SIG-M5 (cell line): ENCODE measurements at places on chromosomes 5 and 9.

DNA sequence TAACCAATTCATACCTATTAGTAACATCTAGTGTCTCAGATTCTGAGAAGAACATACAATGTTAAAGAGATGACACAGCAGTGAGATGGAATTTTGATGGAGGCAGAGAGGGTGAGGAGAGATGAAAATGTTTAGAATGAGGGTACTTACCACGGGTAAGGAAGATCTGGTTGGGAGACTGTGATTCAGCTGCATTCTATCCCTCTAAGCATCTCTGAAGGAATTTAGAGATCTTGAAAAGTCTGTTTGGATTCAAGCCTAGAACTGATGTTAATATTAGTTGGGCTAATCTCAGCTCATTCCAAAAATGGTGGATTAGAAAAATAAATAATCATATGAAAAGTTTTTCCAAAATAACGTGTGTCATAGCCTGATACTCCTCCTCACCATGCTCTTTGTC is 191.5 kb upstream of the CLINT1 start:
- DNase-seq, result no peak

GRCh38 chr9:112065806-112066606 is 109.1 kb downstream of the SUSD1 start:
- DNase-seq, result no peak

DNA sequence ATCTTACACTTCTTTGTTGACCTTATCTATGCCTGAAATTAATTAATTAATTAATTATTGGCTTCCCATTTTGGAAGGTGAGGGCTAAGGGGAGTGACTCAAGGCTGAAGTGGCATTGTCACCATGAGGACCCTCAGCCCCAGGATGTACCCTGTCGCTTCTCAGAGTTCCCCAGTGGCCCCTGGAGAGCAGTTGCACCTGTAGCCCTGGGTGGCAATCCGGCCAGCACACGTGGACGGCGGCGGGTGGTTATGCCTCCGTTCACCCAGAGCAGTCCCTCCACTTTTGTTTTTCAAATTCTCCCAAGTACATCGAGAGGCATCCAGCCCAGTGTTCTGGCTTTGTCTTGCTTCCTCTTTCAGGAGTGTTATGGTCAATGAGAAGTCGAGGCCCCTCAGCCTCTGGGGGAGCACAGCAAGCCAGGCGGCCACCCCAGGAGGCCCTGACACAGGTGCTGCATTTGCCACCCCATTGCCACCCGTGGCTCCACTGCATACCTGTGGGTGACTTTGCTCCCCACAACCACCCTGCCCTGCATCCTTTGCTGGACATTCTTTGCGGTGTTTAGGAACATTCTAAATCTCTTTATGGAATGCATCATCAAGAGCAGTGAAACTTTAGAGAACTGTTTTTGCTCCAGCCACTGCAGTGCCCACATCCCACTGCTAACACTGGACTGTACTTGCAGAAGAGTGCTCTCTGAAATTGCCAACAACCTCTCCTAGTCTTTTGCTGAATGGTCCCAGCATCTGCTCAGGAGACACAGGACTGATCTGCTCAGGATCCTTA is 11.5 kb upstream of the IRX2 start:
- no peak for DNase-seq

DNA sequence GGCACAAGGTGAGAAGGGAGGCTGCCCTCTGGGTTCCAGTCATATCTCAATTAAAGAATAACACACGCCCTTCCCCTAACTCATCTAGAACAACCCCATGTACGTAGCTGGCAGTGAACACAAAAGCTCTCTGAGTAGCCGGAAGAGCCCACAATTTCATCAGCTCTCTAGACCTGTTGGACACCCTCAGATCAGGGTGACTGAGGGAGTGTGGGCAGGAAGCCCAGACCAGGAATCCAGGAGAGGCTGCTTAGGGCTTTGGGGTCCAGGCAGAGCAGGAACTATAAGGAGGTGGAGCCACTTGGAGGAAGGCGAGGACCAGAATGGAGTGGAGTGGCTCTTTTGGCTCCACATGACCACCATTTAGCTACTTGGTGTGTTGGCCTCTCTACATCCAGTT is 237.4 kb downstream of the NR3C1 start:
- no peak for DNase-seq

GRCh38 chr9:95459851-95460517 is 56.8 kb downstream of the PTCH1 start:
- DNase-seq, result no peak

DNA sequence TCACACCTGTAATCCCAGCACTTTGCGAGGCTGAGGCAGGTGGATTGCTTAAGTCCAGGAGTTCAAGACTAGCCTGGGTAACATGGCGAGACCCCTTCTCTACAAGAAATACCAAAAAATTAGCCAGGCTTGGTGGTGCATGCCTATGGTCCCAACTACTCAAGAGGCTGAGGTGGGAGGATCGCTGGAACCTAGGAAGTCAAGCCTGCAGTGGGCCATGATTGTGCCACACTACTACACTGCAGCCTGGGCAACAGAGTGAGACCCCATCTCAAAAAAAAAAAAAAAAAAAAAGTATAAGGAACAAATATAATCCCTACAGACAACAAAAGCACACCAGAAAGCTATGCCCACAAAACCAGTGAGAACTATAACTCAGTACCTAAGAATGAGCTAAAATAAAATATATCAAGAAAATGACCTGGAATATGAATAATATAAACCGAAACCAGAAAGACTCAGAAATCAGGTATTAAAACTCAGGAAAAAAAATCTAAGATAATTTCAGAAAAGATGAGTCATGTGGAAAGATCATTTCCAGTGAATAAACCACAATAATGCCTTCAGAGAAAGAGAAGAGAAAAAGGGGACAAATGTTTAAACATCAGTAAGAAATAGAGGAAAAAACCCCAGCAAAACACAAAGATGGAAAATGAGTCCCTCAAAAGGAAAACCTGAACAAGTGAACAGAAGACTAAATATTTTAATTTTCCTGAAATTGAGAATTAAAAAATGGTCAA is 57.4 kb downstream of the GOLPH3 start:
- DNase-seq, result no peak

- no peak for DNase-seq
Measured at GRCh38 chr5:134517553-134517952, 7.9 kb upstream of the JADE2 start.

DNA sequence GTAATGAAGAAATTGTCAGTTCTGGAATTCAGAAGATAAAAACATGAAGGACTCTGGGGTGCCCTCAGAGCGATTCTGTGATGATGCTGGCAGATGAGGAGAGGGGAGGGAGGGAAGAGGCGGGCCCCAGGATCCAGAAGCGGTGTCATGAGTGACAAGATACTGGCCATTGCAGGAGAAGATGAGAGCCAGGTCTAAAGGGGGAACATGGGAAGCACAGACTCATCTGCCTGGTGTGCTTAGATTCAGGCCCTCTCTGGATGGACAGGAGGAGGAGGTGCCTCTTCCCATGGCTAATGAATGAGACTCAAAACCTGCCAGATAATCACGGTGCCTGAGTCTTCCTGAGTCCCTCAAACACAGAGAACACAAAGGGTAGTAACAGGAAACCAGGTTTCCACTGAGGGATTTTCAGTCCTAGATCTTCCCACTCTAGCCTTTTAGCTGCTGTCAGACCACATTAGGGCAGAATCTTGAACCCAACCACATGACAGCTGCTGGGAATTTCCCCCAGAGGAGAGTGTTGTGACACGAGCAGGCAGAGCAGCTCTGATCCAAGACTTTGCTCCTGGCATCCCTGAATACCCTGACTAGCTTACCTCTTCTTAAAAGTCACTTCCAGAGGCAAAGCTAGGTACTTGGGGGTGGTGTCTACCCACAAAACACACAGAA is 28.2 kb upstream of the HSPA9 start:
- no peak for DNase-seq

- DNase-seq, result no peak
Measured at GRCh38 chr9:129910628-129911567, 75.6 kb downstream of the USP20 start.

DNA sequence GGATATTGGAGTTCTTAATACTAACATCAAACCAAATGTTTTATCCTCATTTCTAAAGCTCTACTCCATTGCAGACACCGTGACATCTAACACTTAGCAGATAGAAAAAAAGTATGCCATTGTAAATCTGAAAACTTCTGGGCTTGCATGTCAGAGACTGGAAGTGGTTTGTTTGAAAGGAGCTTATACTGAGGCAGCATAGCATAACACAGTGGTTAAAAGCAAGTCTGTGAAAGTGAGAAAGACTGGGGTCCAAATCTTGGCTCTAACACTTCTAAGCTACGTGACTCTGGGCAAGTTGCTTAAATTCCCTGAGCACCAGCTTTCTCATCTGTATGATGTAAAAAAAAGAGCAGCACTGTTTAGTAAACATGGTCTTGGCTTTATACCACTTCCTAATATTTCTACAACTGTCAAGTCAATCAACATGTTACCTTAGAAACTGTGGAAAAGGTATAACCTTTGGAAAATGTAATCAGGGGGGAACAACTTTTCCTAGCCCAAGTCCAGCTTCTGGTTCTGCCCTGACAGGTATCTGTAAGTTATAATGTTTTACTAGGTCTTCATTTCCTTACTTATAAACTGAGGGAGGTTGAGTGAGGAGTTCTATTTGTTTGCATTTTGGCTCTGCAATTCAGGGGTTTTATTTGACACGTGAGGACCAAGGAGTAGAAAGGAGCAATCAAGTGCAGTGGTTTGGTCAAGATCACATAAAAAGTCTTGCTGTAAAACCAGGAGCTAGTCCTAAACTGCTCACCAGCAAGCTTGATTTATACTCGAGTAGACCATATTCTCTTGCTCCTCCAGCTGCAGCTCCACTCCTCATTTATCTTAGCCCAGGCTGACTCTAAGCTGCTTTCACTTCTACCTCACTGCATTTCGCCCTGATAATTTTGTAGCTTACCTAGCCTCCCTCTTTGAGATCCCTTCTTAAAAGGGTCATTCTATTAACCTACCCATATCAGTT is 541.0 kb downstream of the RAB3C start:
- no peak for DNase-seq

- DNase-seq, result no peak
Measured at GRCh38 chr9:95266649-95267048, 50.9 kb downstream of the FANCC start.
